Gastroesophageal sphincter (tissue), 4 donors: ENCODE measurements at places on chromosomes 6 and 20. TPM values are rescaled to one million over a fixed set of nuclear protein-coding genes. Genes with fewer than 3 reads are reported as not detected.

DNA sequence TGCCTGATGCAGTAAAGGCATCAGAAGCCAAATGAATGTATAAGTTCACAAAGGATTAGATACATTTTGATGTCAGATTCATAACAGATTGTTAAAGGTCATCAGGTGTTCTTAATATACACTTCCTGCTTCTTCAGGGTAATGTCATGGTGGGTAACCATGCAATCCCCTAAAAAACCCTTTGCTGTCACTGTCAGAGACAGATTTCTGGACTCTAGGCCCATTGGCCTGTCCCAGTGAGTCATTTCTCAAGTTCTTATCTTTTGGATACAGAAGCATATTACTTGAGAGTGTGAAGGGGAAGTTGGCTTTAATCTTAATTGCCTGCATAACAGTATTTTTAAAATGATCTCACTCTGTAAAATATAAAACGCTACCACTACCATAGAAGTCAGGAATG is 895.6 kb upstream of the MAP3K7 start:
- no peaks in the 10 kb centered on the region for H3K27me3 ChIP-seq
- H3K27ac ChIP-seq = no peak overlapping the region
- ATAC-seq = no peak
- no peaks in the 10 kb centered on the region for H3K36me3 ChIP-seq

DNA sequence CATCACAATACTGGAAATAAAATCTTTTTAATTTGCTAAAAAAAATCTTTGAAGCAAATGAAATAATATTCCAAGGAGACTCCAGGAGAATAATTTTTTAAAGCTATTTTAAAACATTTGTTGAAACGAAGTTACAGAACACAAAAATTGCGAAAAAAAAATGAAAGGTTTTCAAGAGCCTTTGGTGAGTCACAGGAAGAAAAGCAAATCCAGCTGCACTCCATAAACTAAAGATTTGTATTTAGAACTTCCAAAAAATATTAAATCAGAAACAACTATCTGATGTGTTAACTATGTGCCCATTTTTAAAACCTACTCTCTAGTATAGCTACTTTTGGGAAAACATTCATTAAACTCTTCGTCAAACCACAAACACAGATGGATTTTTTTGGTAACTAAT is 23.6 kb downstream of the PDSS2 start:
- H3K4me3 ChIP-seq = no peak overlapping the region
- peaks cover 10% of the 10 kb centered on the region for H3K4me1 ChIP-seq
- no peaks in the 10 kb centered on the region for H3K27me3 ChIP-seq
- no peak for ATAC-seq
- H3K36me3 ChIP-seq = no peaks in the 10 kb centered on the region

DNA sequence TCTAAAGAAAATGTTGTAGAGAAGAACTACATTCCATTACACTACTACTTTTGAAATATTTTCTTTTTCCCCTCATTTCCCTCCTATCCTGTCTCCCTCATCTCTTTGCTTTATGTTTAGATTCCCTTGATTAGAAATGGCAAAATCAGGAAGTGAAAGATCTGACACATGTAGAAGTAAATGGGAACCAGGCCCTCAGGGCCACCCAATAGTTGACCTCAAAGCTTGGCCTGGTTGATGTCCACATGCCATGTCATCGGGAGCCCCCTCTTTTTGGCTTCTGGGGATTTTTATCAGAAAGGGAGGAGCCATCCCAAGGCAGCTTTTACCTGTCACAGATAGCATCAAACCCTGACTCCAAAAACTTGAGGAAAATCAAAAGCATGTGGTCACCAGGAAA is 168.3 kb upstream of the ECI2 start:
- ATAC-seq = no peak
- H3K27ac ChIP-seq = no peak overlapping the region
- no peaks in the 10 kb centered on the region for H3K27me3 ChIP-seq
- no peaks in the 10 kb centered on the region for H3K4me1 ChIP-seq

DNA sequence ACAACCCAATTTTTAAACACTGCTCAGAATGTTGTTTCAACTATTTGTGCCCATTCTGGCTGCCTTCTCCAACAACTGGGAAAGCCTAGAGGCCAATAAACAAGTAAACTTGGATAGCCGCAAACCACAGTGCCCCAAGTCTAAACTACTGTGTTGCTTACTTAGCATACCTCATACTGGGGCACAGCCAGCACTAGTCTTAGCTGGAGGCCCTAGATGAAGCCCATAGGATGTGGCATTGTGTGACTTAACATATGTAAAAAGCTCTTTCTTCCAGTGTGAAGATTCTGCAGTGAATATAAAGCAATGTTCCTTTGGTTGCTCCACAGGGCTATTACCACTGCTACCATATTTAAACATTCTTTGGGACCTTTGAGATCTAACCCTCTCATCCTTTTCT is 564.3 kb upstream of the NRSN1 start:
- no peaks in the 10 kb centered on the region for H3K36me3 ChIP-seq
- no peak for ATAC-seq
- no peak overlapping the region for H3K27ac ChIP-seq
- H3K4me3 ChIP-seq = no peak overlapping the region
- no peaks in the 10 kb centered on the region for H3K4me1 ChIP-seq
- H3K27me3 ChIP-seq = no peaks in the 10 kb centered on the region

DNA sequence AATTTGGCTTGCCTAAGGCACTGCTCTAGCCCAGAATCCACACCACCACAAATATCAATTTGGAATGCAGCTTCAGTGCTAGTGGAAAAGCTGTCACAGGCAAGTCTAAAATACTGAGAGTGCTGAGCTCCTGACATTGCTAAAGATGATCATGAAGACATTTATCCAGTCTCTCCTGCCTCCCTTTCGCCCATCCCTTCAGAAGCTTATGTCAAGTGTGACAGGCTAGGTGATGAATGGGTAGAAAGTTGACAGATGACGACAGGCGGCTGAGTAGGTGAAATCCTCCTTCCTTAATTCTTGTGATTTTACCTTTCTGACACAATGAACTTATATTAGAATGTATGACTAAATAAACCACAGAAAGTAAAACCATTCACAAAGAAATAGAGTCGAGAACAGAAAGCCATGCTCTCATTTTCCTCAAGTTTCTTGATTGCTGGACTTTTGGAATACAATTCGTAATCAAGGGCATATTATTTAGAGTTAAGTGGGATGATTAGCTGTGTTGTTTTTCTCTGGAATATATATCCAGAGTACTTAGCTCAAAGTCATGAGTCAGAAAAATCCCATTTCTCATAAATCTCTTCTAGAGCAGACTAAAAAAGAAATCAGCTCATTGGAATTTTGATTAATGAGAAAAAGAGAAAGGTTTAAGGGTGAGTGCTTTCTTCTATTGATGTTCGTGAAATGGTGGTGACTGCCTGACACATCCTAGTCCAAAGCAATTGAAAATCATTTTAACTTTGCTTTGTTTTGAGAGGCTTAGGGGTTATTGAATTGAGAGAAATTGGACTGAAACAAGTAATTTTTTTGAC is 1228.2 kb upstream of the CITED2 start:
- no peaks in the 10 kb centered on the region for H3K36me3 ChIP-seq
- H3K4me1 ChIP-seq = no peaks in the 10 kb centered on the region
- H3K27ac ChIP-seq = no peak overlapping the region
- no peaks in the 10 kb centered on the region for H3K27me3 ChIP-seq
- ATAC-seq = no peak

DNA sequence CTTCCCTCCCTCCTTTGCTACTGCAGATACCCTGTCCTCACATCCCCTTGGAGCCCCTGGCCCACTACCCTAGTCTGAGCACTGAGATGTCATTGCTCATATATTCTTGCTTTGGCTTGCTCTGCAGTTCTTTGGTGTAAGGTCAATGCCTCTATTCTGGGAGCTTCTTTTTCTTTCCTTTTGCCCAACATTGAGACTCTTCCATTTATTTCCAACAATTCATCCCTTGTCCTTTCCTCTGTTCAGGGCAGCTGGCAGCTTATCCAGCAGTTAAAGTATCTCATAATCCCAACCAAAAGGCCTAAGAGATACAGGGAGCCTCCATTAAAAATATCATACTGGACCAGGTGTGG is 23.6 kb downstream of the L3MBTL1 start:
- peaks cover 46% of the 10 kb centered on the region for H3K36me3 ChIP-seq
- ATAC-seq = no peak
- no peaks in the 10 kb centered on the region for H3K27me3 ChIP-seq
- no peak overlapping the region for H3K27ac ChIP-seq
- no peak overlapping the region for H3K4me3 ChIP-seq
- no peaks in the 10 kb centered on the region for H3K4me1 ChIP-seq

DNA sequence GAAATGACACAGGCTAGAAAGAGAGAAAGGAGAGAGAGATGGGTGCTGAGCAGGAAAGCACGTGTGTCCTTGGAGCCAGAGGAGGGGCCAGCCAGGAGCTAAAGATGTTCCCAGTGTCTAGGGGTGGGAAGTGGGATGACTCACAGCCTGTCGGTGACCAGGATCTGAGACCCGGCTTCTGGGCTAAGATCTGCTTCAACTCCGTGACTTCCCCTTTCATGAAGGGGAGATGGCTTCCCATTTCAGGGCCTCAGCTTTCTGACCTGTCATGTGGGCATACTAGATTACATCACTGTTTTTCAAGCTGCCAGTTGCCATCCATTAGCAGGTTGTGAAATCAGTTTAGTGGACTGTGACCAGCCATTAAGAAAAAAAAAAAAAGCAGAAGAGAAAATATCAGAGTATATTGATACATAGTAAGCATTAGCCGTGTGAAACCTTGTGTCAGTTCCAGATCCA is 5.4 kb downstream of the TGM3 start:
- H3K27me3 ChIP-seq = peaks cover 16% of the 10 kb centered on the region
- H3K27ac ChIP-seq = no peak overlapping the region
- no peaks in the 10 kb centered on the region for H3K4me1 ChIP-seq
- no peak overlapping the region for H3K4me3 ChIP-seq

DNA sequence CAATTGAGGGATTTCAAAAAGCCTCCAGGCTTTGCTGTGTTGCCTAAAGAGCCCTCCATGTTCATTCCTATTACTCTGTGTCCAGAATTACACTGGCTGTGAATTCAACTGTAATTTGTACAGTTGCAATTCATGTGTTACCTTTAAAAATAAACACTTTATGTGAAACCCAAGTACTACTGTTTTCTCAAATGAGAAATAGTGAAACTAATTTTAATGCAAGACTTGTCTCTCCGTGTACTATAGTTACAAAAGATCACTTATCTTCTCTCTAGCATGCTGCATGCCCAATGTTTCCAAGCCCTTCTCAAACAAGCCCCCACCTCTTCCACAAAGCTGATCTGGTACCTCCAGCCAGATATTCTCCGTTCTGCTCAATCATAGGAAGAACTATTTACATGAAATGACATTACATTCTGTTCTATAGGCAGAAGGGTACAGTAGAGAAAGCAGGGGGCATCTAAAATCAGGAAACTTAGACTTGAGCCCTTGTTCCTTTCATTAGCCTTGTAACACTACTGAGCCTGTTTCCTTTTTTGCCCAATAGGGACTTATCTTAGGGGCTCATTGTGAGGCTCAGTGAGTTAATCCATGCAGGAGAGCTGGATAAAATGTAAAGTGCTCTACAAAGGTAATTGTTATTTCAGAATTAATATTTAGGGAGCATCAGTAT is 12.3 kb upstream of the COL9A1 start:
- H3K36me3 ChIP-seq = no peaks in the 10 kb centered on the region
- no peak for ATAC-seq
- H3K4me3 ChIP-seq = no peak overlapping the region
- no peak overlapping the region for H3K27ac ChIP-seq

DNA sequence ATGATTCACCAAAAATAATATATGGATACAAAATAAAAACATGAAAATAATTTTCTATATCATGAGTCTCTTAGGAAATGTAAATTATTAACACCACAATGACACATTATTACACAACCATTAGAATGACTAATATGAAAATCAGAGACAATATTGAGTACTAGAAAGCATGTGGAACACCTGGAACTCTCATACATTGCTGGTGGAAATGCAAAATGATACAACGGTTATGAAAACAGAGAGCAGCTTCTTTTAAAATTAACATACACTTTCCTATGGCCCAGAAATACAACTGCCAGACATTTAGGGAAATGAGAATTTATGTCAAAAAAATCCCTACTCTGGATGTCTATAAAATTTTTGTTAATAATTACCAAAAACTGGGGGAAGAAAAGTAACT is 853.3 kb upstream of the MAN1A1 start:
- ATAC-seq = no peak
- no peaks in the 10 kb centered on the region for H3K4me1 ChIP-seq
- H3K4me3 ChIP-seq = no peak overlapping the region
- no peaks in the 10 kb centered on the region for H3K36me3 ChIP-seq
- H3K27ac ChIP-seq = no peak overlapping the region
- H3K27me3 ChIP-seq = no peaks in the 10 kb centered on the region

APOM gene
- 0.62 TPM for total RNA-seq

ZNF831 gene
- total RNA-seq = 1.2 TPM

SPATS1 gene
- not detected for total RNA-seq

HSPA1L gene
- total RNA-seq = 3.9 TPM

SIRPB1 gene
- total RNA-seq = 6.9 TPM
